Stimulated activated CD8-positive, alpha-beta memory T cell treated with anti-CD3 and anti-CD28 coated beads, Interleukin-7, amount 100 ng/mL, for 1 hour (primary cell): ENCODE measurements at places on chromosomes 2 and 18.

- DNase-seq = no peak
Observed at GRCh38 chr2:175955136-175955535, 46.9 kb downstream of the LNPK start.

DNA sequence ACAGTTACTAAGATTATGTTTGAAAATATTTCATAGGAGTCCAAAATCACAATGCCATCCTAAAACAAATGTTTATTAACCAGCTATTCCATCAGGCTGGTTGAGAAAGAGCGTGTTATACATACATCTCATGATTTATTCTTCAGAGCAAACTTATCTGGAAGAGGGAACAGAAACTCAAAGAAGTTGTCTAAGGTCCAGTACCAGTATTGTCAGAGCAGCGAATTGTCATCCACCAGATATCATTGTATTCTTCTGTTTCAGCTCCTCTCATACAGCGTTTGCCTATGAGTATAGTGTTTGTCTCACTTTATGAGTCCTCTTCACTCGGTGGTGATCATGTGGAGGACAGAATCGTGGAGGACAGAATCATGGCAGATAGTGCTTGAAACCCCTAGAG lies 238.2 kb downstream of the OSR1 start:
- DNase-seq = no peak

GRCh38 chr2:198483051-198483450 lies 678.7 kb downstream of the PLCL1 start:
- no peak for DNase-seq

- no peak for DNase-seq
Observed at GRCh38 chr18:5983488-5983887, 88.2 kb upstream of the TMEM200C start.

DNA sequence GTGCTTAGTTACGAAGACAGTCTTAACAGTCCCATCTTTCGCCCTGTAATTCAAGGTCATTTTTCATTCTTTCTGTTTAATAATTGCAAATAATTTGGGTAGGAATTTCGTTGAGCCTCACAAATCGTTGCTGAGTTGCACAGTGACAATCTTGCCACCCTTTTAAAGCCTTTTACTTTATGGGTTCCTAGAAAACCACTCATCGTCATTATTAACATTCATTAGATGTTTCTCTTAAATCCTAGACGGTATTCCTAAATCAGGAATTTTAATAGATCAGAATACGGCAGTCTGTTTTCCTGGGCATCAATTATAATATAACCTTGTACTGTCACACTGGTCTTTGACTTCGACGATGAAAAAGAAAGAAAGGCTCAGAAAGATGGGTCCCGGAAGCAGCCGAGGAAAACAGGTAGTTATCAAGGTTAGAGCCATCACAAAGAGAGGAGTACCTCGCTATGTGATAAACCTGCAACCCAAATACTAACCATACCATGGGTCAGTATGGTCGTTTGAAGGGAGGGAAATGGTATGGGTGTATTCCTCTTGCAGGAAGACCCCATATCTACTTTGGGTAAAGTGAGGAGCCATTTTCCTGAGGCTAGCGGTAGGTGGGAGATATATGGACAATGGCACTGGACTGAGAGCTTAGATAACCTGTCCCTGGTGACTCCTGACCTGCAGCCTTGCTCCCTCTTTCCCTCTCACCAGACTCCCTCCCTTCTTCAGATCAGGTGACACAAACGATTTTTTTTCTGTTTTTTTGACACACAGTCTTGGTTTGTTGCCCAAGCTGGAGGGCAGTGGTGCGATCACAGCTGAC lies 981 bp upstream of the SF3B1 start:
- DNase-seq = no peak

DNA sequence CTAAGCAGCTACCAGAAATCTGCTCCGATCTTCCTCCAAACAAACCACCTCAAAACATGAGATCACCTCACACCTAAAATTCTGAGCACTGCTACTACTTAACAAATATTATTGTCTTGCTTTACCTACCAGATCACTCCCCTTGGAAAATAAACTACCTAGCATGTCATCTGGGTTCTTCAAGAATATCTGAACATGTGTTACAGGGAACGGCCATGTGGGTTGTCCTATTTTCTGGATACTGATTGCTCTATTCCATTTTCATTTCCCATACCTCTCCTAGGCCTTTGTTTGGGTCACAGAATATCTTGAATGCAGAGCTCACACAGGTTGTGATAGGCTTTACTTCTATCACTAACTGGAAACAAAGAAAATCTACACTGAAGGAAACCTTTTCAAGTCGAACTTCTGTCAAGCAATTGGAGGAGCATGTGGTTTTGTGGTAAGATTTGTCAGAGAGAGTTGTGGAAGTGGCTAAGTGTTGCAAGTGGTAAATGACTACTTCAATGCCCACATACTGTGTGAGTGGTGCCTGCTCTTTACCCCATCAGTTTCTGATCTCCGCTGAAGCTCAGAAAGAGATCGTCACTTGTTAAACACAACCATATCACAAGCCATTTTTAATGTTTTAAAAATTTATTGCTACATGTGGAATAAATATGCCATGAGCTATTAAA lies 739.1 kb upstream of the ZEB2 start:
- no peak for DNase-seq

DNA sequence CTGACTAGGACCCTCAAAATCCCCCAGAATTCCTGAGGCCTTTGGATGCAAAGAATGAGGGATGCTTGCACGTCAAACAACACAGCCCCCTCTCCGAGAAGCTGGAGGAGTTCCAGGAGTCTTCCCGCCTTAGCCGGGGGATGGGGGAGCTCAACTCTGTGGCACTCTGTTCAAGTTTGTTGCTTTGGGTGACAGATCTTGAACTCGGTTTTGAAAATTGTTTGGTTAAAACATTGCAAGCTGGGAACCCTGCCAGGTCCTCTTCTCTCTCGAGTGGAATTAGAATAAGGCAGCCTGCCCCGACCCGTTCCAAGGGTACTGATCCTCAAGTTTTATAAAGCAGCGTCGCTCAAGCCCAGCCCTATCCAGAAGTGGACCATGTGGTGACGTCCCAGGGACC lies 244.1 kb downstream of the LOXHD1 start:
- no peak for DNase-seq

DNA sequence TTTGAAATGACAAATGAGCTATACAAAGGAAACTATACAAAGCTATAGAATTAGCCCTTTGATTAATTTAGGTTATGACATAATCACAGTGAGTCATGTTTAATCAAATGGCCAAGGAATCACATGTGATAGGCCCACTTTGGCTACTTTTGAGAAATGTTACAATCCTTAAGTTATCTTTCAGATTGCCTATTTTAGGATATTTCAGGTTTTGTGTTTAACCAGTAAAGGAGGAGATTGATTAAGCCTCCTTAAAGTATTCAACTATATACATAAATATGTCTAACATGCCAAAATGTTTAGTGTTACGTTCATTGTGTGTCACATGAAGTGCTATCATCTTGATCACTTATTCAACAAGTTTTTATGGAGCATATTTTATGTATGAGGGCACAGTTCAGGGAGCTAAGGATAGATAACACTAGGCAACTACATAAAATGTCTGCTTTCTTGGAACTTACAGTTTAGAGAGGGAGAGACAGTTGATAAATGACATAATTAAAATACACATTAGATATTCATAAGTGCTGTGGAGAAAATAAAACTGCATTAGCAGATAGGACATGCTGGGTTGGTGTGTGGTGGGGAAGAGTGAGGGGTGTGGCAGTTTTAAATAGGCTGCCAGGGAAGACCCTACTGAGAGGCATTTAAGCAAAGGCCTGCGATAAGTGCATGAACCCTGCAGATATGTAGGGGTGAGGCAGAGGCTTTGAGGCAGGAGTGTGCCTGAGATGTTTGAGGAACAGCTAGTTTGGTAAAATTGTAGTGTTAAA lies 77.2 kb downstream of the LTBP1 start:
- DNase-seq = no peak

- DNase-seq = no peak
Observed at GRCh38 chr2:240369801-240370585, 65.5 kb upstream of the GPC1 start.

DNA sequence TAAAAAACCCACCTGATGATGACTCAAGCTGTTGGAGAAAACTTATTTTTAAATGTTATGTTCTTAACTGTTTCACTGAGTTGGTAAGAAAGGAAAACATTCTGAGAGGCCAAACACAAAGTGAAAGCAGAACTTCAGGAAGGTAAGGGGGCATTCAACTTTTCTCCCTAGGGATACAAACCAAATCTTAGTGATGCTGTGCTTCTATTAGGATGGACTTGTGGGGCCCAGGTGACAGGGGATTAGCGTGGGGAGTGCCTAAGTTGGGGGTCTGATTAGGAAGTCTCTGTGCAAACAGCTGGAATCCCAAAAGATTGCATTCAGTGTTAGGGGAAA lies 18.5 kb downstream of the PDCL3 start:
- DNase-seq = no peak

- no peak for DNase-seq
Observed at GRCh38 chr2:101817481-101817880, 120.0 kb downstream of the MAP4K4 start.

DNA sequence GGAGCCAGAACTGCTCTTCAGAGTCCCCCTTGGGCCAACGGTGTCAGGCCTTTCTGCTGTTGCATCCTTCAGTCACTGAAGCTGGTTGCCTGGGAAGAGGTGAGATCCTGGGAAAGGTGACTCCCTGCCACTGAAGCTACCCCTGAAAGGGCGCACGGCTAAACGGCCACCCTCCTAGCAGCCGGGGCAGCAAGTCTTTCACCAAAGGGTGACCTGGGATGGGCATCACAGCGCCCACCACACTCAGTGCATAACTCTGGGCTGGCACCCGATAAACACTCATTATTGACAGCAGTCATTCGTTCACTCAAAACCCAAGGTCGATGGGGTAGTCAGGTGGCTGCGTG lies 26.5 kb upstream of the FOSL2 start:
- DNase-seq = no peak

- no peak for DNase-seq
Observed at GRCh38 chr2:76288146-76288545, 577.4 kb upstream of the GCFC2 start.

GRCh38 chr2:38353402-38353801 lies 23.7 kb downstream of the ATL2 start:
- DNase-seq = no peak

DNA sequence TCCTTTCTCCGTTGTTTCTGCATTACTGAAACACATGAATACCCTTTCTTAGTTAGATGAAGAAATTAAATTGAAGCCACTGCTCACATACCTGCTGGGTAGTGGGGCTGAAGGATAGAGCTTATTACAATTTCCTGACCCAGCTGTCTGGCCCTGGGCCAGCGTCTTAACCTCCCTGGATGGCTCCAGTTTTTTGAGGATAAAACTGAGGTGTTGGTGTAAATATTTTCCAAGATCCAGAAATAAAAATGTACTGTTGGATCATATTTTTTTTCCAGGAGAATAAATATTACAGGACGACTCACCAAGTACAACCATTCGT lies 3.5 kb downstream of the RNF144A start:
- no peak for DNase-seq

DNA sequence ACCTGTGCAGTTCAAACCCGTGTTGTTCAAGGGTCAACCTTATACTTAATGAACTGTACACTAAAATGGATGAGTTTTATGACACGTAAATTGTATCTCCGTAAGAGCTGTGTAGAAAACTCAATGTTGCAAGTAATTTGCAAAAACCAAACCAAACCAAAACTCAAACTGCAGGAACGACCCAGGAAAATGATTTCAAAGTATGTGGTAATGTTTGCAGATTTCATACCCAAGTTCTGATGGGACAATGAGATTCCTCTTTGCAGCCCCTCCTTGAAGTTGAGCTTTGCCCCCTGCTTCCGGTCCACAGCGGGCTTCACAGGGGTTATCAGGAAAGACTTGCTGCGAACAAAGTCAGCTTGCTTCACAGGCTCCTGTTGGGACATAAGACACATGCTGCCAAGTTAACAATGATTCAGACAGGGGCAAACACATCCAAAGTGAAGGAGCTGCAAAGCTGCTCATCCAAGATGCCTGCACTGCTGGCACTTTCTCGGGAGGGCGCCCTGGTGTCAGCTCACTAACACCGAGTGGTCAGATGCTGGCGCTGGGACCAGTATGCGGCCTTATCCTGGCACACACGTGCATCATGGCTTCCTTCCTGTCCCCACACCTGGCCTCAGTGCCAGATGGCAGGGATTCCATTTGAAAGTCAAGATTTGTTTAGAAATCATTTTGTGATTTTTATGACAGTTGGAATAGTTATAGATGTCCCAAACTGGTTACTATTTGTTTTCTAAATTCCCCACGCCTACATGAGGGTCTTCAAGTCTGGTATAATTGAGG lies 65.2 kb upstream of the MGAT4A start:
- no peak for DNase-seq

DNA sequence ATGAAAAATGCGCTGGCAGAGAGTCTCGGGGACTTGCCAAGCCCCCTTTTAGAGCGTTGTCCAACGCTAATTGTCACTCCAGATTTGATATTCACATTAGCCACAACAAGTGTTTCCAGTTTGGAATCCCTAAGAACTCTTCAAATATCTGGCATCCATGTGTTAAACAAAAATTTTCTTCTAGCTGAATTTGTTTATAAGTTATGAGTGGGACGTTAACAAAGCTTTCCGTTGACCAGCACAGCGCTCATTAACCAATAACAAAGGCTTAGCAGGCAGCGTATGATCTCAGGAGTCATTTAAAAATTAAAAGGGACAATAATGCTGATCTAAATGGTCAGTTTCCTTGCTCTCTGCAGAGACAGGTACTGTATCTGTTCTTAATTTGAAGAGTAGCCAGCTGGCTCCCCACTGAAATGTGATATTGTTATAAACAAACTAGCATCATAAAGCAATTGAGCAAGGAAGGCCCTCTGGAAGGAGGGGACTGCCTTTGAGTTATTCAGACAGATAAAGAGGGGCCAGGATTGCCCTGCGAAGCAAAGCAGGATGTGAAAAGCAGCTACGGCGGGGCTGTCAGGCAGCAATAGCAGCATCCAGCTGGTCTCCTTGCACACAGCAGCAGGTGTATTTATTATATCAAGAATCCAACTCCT lies 337.2 kb upstream of the SALL3 start:
- no peak for DNase-seq

DNA sequence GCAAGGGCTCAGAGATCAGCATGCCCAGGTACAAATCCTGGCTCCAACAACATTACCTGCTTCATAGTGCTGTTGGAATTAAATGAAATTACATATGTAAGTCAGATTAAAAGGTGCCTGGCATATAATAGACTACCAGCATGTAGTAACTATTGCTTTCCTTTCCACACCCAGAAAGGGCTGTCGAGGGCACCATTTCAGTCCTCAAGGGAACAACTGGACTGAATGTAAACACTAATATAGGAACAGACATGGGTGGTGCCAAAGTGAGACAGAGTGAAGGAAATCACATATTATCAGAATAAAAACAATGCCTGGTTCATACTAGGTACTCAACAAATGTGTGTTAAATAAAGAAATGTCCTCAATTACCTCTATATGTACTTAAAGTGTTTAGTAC lies 43.3 kb downstream of the FAP start:
- no peak for DNase-seq

GRCh38 chr2:42216694-42217093 lies 47.5 kb downstream of the EML4 start:
- DNase-seq = no peak

- no peak for DNase-seq
Observed at GRCh38 chr18:8607776-8608742, 1.2 kb upstream of the RAB12 start.
